ENCODE measurements at places on chromosomes 12 and 14.

DNA sequence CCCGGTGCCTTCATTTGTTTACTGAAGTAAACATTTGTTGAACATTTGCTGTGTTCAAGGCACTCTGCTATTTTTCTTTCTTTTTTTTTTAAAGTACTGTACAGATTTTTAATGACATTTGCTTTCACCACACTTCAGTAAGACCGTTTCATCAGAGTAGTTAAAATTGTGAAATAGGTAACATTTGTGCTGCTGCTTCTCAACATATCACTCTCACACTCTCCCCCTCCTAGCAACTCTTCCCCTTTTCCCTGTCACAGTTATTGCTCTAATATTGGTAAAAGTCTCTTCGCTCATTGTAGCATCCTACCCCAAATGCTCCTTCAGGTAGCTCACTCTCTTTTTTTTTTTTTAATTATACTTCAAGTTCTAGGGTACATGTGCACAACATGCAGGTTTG, 49.6 kb downstream of the SRGAP1 start:
- no peak for DNase-seq

DNA sequence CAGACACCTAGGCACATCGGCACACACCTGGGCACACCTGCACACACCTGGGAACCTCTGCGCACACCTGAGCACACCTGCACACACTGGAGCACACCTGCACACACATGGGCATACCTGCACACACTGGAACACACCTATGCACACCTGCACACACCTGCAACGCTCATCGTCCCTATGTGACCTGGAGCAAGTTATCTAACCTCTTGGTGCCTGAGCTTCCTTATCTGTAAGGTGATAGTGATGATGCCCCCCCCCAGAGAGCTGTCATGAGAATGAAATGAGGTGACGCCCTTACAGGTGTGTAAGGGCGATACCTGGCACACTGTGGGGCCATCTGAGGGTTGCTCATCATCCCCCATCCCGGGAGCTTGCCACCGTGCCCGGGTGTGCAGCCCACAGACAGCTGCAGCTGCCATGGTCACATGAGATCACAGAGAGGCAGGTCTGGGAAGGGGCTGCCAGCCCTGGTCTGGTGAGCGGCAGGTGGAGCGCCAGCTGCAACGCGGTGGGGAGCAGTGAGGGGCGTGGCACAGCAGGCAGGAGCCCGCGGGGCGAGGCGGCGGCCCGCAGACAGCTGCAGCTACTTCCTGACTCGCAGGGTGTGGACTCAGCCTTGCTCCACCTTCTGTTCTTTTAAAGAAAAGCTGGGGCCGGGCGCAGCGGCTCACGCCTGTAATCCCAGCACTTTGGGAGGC, 59.9 kb upstream of the FBRSL1 start:
- DNase-seq, result no peak

- DNase-seq, result peak; percentile 63
Measured at GRCh38 chr12:5488626-5488955, 56.7 kb downstream of the NTF3 start.

DNA sequence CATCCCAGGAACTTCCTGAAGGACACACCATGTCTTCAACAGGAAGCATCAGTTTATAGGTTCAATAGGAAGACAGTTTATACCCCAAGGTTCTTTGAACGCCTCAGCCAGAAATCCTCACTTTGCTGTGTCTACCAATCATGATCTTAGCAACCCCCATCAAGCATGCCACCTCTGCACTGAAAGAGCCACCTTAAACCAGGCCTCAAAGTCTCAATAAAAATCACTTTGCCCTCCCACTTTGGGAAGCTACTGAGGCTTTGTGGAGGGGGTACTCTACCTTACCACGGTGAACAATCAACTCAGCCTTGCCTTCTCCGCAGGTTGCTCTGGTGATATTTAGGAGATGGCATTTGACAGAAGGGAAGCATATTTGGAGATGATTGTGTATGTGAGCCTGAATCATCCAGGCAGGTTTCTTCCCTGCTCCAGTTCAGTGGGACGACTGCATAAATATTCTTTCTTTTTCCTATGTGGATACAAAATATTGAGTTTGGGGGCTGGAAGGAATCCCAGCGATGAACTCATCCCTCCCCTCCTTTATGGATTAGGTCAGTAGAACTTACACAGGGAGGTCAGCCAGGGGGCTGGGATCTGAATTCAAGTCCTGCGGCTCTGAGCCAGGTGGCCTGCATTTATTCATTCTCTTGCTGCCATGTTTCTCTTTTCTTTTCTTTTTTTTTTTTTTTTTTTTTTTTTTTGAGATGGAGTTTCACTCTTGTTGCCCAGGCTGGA, 42.8 kb upstream of the VASH1 start:
- DNase-seq, result no peak

GRCh38 chr14:65438266-65438933, 25.9 kb downstream of the FUT8 start:
- no peak for DNase-seq

GRCh38 chr12:56633468-56634241, 3.5 kb upstream of the BAZ2A start:
- no peak for DNase-seq

DNA sequence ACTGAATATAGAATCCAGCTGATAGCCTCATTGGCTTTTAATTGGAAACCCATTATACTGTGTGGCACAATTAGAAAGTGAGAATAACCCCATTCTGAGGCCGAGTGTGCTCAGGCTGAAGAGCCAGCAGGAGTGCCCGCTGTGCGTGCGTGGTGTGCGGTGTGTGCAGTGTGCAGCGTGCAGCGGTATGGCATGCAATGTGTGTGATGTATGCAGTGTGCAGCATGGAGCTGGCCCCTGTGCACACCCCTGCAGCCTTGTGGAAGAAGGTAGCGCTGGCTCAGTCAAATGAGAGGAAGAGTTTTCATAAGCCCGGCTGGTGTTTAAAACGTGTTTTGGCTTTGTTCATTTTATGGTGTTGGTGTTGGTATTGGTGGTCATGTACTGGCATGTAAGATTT, 22.9 kb downstream of the CKB start:
- no peak for DNase-seq

DNA sequence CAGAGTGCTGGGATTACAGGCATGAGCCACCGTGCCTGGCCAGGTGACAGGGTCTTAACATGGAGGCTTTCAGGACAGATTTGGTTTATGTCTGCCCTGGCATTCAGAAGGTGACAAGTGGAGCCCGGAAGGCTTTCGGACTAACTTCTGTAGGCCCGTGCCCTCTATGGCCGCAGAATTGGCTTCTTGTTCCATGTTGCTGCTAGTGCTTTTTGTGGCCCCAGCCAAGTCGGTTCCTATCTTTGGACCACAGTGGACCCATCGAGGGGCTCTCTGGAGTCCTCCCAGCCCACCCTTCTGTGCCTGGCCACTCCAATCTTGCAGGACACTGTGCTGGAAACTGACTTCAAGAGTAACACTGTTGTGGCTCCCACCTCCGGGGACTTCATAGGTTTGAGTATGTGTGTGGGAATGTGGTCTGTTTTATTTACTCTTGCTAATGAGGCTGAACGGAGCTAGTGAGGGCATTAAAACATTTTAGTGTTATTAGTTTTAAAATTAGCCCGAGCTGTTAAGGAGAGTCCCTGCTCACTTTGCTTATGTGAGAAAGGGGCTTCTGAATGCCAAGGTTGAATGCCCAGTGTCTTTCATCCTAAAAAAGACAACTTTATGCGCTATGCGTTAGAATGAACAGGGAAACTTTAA, 245.9 kb downstream of the CACNA1C start:
- no peak for DNase-seq

DNA sequence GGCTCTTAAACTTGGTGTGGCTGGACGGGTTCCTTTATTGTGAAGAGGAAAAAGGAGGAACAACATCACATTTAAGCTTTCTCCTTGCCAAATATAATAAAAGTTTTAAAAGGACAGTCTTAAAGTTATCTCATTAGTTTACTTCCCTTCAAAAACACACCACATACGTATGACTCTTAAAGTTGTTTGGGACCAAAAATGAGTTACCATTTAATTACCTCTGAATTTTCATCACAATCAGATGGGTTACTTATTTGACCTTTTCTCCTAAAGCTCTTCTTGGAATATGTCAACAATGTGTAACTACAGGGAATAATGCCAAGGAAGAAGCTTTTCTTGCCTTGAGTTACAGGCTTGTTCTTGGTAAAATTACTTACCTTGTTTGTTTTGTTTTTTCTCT, 16.4 kb downstream of the RAB21 start:
- no peak for DNase-seq

- DNase-seq, result peak; percentile 50
Measured at GRCh38 chr12:9707864-9708808, 24.8 kb downstream of the CLECL1 start.

- DNase-seq, result peak; percentile 69
Measured at GRCh38 chr12:12272869-12273268, 6.0 kb upstream of the LRP6 start.

- peak; percentile 31 for DNase-seq
Measured at GRCh38 chr12:2229661-2230539, 177.1 kb downstream of the CACNA1C start.

DNA sequence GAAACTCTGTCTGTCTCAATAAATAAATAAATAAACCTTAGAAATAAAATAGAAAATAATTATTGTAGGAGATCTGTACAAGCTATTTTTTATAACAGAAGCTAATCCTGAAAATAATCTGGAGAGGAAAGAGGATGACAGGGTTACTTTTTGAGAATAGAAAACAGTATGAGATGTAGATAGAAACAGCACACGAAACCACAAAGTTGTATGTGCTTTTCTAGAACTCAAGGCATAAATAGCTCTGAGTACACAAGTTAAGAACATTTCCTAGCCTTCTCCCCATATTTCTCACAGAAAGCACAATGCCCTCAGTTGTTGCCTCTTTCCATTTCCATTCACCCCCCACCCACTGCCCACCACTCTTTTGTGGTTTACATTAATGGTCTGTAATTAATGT, 35.7 kb downstream of the SLC38A4 start:
- no peak for DNase-seq
